ENCODE measurements at places on chromosomes 7 and 10. TPM values are rescaled to one million over a fixed set of nuclear protein-coding genes. Genes with fewer than 3 reads are reported as not detected.

GRCh38 chr7:30364773-30365172, 80.4 kb downstream of the ZNRF2 start:
- no peak for DNase-seq

DNA sequence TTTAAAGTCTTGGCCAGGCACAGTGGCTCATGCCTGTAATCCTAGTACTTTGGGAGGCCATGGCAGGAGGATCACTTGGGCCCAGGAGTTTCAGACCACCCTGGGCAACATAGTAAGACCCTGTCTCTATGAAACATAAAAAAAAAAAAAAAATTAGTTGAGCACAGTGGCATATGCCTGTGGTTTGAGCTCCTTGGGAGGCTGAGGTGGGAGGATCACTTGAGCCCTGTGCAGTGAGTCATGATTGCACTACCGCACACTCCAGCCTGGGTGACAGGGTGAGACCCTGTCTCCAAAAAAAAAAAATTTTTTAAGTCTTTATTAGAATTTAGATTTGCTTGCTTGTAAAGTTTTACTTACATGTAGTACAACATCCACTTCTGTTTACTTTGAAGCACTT, 14.0 kb downstream of the WNT2 start:
- DNase-seq: no peak

DNA sequence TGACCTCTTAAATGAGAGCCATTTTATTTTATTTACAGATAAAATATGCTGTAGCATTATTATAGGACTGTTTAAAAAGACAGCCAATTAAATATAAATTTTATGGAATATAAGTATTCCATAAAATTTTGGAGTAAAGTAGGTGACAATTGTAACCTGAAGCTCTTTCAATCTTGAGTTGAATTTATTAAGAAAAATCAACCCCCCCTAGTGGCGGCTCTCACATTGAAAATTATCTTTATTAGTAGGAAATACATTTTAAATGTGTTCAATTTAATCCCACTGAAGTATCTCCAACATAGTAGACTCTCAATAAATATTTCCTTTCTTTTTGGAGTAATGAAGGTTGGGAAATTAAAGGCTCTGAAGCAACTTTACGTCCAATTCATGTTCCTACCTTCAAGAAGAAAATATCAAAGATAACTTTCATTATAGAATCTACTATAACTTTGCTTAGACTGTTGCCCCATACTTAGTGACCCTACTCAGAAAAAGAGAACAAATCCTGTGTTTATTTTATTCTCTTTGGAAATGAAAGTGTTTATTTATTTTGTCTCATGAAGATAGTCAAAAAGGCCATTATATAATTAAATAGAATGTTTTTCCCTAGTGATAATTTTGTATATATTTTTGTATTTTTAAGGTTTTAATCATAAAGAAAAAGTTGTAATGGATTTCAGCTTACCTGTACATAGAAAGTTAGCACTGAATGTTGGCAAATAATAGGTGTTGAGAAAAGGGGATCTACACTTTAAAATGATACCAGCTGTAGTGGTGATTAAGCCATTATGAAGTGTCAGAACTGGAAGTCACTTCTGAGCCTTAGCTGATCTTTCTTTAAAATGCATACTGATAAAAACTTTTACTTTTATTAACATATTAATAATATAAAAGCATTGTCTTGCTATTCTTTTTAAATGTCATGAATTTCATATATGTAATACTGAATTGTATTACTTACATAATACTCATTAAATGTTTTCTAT, 3.3 kb downstream of the AHR start:
- DNase-seq: no peak

GRCh38 chr7:40777730-40778312, 643.0 kb downstream of the SUGCT start:
- no peak for DNase-seq

The BNIP3 gene
- 31.1 TPM for total RNA-seq

The PLEKHS1 gene
- not detected for total RNA-seq

The SRPK2 gene
- total RNA-seq: 43.1 TPM

DNA sequence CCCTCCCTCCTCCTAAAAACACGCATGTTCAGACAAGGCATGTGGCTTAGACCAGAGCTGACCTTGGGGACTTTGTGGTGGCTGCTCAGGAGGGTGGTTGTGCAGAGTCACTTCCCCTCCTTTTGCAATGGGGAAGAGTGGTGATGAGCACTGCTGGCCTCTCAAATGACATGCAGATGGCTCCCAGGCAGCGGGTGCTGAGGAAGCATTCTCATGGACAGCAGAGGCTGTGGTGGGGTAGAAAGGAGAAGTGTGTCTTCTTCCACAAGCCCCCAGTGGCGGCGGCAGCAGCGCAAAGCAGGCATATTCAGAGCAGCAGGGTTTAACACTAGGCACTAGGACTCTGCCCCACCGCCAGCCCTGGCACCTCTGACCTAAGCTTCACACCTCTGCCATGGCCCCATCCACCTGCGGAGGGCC, 105.9 kb upstream of the ANLN start:
- no peak for DNase-seq

The ITPRID1 gene
- total RNA-seq: not detected

- no peak for DNase-seq
These were observed 12.9 kb downstream of the EXOC4 start for GRCh38 chr7:133265821-133266220.

DNA sequence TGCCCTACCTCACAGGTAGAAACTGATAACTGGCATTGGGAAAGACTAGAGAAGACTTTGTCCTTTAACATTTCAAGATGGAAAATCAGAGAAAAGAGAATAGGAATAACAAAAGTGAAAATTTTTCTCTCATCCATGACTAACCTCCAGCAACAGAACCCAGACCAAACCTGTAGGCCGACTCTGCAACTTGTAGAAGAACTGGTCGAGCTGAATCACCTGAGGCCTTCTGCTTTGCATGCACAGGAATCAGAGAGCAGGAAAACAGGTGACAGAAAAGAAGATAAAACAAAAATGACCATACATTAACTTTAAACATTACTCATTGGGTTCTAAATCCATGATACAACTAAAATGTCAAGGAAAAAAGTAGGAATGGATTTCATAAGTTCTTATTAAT, 137.1 kb downstream of the SLC25A13 start:
- no peak for DNase-seq

DNA sequence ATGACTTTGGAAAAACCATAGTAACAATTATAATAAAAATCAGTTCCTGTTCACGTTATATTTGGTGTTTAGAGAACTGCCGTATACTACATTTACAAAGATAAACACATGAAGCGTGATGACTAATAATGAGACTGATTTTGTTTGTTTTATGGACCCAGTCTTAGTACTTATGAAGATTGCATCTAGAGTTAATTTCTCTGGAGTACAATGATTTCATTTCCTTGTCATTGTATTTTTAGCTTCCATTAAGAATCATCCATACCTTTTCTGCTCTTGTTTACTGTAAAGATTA, 2.9 kb downstream of the RBM20 start:
- DNase-seq: no peak

The LRMDA gene
- not detected for total RNA-seq

All from foreskin keratinocyte (primary cell).